ENCODE measurements at places on chromosomes 2 and 18. TPM values are rescaled to one million over a fixed set of nuclear protein-coding genes. Genes with fewer than 3 reads are reported as not detected.

Gene MPP4
- total RNA-seq = not detected

Gene TNS1
- 844 TPM for total RNA-seq

Gene EFR3B
- 10.0 TPM for total RNA-seq

DNA sequence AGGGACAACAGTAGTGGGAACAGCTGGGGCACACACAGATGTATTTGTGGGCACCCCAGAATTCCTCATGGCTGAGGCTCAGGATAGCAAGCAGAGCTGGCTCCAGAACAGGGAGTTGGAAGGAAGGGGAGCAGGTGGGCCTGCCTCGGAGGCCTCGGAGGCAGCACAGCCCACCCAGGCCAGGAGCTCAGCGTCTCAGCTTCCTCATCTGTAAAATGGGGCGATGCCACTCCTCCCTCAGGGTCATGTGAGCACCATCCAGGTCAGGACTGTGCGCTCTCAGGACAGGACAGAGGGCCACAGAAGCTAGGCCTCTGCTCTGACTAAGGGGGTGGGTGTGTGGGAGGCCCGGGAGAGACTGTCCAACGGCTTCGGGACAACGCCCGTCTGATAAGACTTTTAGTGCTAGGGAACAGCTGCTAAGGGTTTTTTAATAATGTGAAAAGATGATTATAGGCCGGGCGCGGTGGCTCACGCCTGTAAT is 106.2 kb downstream of the HDAC4 start:
- no peak for DNase-seq

Gene GULP1
- total RNA-seq = 5.1 TPM

GRCh38 chr2:117349687-117350086 is 464.8 kb upstream of the DDX18 start:
- no peak for DNase-seq

- DNase-seq = no peak
These were observed 32.3 kb downstream of the FOSL2 start for GRCh38 chr2:28424799-28425463.

Gene COPS8
- 72.0 TPM for total RNA-seq

DNA sequence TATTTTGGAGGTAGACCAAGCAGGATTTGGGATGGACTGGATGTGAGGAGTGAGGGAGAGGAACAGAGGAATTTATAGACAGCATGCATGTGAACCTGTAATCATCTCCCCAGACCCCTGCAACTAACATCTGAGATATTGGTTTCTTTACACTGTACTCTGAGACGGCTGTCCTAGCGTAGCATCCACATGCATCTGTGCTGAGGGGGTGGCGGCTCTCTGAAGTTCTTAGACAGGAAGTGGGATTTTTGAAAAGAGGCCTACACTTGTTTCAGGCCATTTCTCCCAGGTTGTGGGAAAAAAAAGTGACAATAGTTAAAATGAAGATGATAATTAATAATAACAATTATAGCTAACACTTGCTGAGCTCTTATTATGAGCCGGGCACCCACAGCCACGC is 150.2 kb upstream of the GATA6 start:
- no peak for DNase-seq

Gene MDH1B
- total RNA-seq = 1.1 TPM

Measured in heart right ventricle (tissue), 16 donors.